T47D (cell line): ENCODE measurements at places on chromosomes 4 and X.

GRCh38 chrX:63961964-63962363 lies 176.9 kb upstream of the ARHGEF9 start:
- no peak for DNase-seq

DNA sequence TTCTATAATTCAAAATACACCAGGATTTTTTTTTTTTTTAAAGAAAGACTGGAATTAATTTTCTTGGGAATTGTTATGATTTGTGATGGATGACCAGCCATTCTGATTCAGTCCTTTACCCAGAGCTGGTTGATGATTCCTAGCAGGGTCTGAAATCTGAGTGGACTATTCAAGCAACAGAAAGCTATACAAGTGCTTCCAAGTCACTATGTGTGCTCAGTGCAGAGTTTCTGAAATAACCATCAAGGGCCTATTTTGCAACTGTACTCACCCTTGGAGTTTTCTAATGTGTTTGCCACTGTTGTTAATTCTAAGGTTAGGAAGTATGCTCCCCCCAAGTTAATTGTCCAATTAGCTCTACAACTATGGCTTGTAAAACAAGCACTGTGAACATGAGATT lies 137.7 kb upstream of the RAPGEF2 start:
- DNase-seq = no peak

GRCh38 chr4:46549125-46549524 lies 159.2 kb upstream of the GABRA2 start:
- DNase-seq = no peak

GRCh38 chr4:38002451-38003071 lies 42.4 kb downstream of the PTTG2 start:
- DNase-seq = no peak

DNA sequence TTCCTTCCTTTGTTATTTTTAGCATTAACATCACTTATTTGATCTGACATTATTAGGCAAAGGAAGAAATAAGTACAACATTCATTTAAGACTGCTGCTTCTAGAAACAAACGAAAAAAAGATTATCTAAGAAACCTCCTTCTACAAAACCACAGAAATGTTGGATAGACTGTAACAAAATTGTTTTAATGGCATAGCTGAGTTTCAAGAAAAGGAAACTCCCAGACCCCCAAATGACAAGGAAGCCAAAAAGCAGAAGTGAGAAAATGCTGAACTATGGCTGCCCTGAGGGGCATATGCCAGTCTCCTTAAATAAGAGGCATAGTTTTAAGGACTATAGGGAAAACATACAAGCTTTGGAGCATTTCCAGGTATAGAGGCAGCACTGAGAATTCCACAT lies 1431.6 kb upstream of the TENM3 start:
- no peak for DNase-seq

GRCh38 chr4:103076747-103077347 lies at the start of gene SLC9B2:
Gene SLC9B2, minus strand, starts transcription at chr4:103076761. Its CDS starts 9,211 bp downstream, at chr4:103067550.
- peak; percentile 58 for DNase-seq

- no peak for DNase-seq
These were observed 162.8 kb downstream of the WDFY3 start for GRCh38 chr4:84803720-84804119.

DNA sequence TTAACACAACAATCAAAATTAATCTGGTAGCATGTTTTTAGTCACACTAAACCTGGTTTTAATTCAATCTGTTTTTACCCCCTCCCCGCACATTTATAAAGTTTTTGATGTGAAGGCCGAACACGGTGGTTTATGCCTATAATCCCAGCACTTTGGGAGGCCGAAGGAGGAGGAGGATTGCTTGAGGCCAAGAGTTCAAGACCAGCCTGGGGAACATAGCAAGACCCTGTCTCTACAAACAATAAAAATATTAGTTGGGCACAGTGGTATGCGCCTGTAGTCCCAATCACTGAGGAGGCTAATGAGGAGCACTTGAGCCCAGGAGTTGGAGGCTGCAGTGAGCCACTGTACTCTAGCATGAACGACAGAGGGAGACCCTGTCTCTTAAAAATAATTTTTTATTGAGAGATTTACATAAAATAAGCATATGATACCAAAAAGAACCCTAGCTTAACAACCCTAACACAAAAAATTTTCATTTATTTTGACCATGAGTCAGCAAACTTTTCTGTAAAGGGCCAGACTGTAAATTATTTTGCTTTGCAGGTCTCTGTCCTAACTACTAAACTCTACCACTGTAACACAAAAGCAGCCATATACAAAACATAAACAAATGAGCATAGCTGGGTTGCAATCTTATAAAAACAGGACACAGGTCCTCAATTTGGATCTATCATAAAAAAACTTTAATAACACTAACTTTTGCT lies 21.5 kb downstream of the HNRNPD start:
- DNase-seq = no peak

DNA sequence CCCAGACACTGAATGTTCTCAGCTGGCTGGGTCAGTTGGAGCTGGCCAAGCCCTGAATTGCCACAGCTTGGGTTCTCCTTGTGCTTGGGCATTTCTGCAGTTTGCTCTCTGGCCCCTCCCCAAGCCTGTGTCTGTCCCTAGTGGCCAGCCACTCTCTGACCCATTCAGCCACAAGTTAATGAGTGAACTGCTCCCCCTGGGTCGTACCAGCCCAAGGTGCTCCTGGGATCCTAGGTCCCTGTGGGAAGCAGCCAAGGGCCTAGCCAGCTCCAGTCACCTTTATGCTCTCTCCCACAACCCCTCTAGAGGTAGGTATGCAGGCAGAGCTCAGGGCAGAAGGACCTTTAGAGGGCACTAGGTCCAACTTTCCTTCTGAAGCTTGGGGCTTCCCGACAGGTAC lies 51.5 kb downstream of the STARD8 start:
- DNase-seq = no peak

DNA sequence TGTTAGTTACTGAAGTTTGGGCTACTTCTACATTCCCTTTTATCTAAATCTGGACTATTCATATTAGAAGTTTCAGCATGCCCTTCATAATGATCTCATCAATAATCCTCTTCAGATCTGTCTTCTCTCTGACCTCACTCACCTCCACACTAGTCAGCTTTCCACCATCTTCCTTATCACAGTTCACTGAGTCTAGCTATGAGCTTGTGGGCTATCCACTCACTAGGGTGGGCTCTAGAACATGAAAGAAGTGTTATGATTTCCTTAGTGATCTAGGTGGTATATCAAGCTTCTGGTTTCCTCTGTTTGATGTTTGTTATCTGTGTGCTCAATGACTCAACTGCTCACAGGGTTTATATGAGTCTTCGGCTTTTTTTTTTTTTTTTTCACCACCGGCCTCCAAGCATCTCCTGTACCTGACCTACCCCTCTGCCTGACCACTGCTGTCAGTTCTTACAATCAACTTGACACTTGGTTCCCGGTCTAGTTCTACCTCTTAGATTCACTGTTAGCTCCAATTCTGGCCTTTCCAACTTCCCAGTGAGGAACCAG lies 103.1 kb downstream of the PAPSS1 start:
- no peak for DNase-seq

GRCh38 chr4:138916763-138917162 lies 98.8 kb upstream of the NOCT start:
- no peak for DNase-seq

GRCh38 chr4:158090323-158090722 lies 82.5 kb downstream of the GASK1B start:
- no peak for DNase-seq

- DNase-seq = no peak
These were observed 30.2 kb downstream of the NEK1 start for GRCh38 chr4:169582203-169582602.

DNA sequence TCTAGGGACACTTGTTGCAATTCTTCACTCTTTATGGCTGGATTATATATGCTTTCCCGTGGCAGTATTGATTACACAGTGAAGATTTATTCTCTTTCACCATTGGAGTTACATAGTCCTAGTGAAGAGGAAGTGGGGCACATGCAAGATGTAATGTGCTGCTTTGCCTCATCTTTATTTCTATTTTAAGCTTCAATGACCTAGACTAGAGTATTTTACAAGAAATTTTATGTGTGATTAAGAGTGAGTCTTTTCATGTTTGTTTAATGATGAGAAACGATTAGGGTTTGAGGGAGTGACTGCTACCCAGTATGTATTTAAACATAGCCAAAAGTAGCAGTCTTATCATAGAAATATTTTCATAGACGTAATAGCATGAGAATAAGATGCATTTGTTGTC lies 30.8 kb downstream of the DIAPH2 start:
- DNase-seq = no peak

DNA sequence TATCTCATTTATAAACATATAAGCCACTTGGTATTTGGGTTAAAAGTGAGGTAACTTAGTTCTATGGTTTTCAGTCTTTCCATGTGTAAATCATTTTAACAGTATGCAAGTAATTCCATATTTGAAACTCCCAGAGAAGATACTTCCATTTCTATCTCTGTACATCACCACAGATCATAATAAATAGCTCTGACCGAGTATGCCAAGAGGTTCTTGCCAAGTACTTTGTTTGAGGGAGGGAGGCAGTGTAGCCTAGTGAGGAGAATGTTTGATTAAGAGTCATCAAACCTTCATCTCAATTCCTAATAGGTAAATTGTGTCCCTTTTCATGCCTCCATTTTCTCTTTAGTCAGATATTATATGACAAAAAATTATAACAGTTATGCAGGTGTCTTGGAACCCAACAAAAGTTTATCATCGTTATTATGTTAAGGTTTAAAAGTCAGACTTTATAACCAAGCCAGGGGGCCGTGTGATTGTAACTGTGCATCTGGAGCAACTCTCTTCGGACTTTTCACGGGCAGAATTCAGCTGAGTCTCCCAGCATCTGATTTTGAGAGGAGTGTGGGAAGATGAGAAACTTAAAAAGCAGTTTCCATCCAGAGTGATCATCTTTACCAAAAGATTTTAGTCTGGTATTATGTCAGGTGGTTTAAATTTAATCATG lies 123.8 kb downstream of the ANK2 start:
- DNase-seq = no peak

- DNase-seq = no peak
These were observed 14.6 kb upstream of the KIAA0232 start for GRCh38 chr4:6767748-6768538.

DNA sequence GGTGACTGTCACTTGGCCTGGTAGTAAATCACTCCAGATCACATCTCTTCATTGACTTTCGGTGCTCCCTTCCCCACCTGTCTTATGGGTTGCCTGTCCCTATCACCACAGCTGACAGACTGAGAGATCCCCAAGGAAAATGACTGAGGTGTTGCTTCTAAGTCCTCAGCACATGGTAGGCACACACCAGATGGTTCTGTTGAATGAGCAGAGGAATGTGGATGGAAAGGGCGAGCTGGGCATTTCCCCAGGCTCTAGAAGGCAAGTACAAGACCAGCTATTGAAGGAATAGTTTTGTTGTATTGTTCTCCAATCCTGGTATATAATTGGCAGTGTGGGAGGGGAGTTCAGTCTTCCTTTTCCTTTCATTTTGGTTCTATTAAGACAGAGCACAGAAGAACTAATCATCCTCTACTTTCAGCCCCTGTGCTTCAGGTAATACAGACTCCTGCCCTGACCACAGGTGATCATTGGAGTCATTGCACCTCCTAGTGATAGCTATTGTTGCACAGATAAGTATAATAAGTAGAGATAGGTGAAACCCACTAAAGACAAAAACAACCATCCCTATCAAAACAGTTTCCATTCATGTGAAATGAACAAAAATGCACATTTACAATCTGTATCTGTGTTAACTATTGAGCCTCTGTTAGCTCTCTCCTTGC lies 158.6 kb downstream of the TRAM1L1 start:
- DNase-seq = no peak

- peak; percentile 37 for DNase-seq
These were observed 43.1 kb downstream of the CXXC4 start for GRCh38 chr4:104451573-104451972.

DNA sequence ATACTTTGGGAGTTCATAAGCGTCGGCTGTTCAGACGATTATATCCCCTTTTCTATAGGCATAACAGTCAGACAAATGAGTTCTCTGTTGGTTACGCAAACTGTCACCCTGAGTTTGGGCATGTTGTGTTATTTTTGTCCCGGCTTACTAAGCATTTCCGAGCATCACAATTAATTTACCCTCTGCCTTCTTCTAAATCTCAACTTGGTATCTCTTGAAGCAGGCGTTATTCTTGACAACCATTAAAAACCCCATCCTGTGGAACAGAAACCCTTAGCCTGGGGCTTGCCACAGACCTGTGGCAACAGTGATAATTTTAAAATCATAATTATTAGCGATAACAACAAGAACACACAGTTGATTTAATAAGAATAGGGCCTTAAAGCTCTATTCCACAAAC lies 558.7 kb downstream of the INPP4B start:
- DNase-seq = no peak

DNA sequence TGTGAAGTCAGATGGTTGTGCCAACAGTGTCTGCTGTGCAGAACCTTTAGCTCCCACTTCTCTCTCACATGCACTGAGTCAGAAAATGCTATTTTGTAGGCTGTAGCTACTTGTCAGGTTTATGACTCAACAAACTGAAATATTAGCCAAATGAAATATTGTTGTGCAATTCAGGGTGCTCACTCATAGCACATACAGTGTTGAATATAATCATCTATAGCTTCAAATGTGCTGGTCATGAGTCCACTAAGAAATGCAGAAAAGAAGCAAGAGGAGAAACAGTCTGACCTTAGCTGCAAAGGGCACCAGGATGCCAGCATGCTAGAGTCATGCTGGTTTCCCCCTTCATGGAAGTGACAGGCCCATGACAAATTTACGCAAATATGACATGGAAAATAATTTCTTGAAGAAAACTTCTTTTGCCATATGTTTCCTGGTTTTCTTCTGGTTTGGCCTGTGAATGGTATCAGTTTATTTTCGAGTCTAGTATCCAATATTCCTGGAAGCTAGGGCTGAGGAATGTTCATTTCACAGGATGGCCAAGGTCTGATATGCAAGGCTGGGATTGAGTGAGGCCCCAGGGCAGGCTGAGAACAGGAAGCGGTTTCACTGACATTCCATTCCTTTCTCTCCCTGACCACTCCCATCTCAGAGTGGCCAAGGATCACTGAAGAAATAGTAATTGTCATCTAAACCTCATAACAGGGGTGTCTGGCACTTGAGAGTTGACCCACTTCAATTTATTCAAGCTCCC lies 10.3 kb upstream of the CXCL2 start:
- peak; percentile 37 for DNase-seq

GRCh38 chr4:177008071-177008835 lies 215.5 kb upstream of the VEGFC start:
- DNase-seq = no peak

GRCh38 chrX:130055899-130056298 lies 54.4 kb downstream of the ELF4 start:
- DNase-seq = no peak

- DNase-seq = no peak
These were observed 38.0 kb upstream of the DSPP start for GRCh38 chr4:87570290-87570805.
